Naive thymus-derived CD8-positive, alpha-beta T cell (primary cell): ENCODE measurements at places on chromosomes 7 and 10.

GRCh38 chr7:37604078-37604477 lies 79.5 kb upstream of the GPR141 start:
- DNase-seq, result no peak

- DNase-seq, result no peak
These were observed 23.2 kb upstream of the PHF14 start for GRCh38 chr7:10950494-10950893.

GRCh38 chr10:33114451-33114952 lies 156.5 kb upstream of the ITGB1 start:
- no peak for DNase-seq

- DNase-seq, result peak; percentile 71
These were observed at the start of gene NPM3 for GRCh38 chr10:101782811-101783735. TSS of gene NPM3 (minus strand) at chr10:101783446. CDS start at chr10:101783390, 56 bp downstream.

GRCh38 chr7:5610500-5611186 lies 170.8 kb downstream of the RNF216 start:
- no peak for DNase-seq

DNA sequence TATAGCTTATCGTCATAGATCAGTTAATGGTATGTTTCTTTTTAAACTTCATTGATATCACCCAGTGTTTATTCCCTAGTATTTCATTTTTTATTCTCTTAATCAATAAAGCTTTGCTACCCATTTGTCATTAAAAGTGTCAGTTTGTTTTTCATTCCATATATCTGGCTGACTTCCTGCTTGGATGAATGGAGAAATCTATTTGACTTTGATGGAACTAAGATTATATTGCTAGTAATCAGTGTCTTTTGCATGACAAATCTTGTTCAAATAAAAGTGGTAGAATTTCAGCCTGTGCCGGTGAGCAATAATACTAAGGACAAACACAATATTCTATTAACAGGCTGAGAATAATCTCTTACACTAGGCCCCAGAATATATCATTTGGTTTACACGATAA lies 203.3 kb downstream of the SEC23IP start:
- DNase-seq, result no peak

DNA sequence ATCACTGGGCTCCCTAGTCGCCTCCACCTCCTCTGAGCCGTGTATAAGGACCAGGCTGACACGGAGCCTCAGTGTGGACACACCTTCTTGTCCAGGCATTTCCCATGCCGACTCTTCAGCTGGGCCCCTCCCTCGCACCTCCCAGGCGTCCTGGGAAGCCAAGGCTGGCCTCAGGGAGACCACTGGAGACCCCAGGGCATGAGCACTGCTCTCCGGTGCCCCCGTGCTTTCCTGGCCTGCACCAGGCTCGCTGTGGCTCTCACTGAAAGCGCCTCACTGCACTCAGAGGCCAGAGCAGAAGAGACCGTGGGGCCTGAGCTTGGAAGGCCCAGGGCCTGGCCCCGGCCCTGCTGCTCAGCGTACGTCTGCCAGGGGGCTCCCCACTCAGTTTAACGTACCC lies 31.4 kb downstream of the LRRC27 start:
- no peak for DNase-seq

- DNase-seq, result peak; percentile 41
These were observed 993 bp upstream of the SND1 start for GRCh38 chr7:127650847-127651555.

GRCh38 chr7:79512261-79512660 lies 58.8 kb upstream of the MAGI2 start:
- no peak for DNase-seq

DNA sequence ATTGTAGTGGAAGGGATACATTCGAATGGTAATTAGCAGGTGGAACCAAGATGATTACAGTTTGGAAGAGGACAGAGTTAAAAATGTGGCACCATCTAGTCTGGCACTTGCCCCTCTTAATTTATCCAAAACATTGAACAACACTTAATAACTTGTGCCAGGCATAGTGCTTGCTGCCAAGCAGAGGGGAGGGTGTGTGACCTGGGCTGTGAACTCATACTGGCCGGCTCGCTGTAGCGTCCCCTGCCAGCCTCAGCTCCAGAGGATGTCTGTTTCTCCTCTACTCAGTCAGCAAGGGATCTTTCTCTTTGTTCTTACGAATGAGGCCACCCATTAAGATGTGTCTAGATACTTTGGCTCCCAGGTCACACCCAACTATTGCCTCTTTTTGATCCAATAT lies 179.4 kb upstream of the INHBA start:
- no peak for DNase-seq

DNA sequence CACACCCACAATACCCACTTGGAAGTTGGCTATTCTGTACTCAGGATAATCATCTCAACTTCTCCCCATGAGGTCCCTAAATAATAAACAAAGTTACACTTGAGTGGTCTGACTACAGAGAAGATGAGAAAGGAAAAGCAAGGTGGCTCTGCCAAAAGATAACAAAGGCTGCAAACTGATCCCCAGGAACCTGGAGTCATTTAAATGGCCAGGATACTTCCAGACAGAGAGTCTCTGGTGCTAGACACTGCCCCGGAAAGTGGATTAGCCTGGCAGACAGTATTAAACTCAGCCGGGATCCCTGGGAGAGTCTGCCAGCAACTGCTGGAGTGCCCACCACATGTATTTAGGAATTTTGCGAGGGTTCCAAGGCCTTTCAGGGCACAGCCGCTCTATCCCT lies 93.7 kb downstream of the DGKI start:
- no peak for DNase-seq

- no peak for DNase-seq
These were observed 22.5 kb upstream of the TIAL1 start for GRCh38 chr10:119619215-119619614.

DNA sequence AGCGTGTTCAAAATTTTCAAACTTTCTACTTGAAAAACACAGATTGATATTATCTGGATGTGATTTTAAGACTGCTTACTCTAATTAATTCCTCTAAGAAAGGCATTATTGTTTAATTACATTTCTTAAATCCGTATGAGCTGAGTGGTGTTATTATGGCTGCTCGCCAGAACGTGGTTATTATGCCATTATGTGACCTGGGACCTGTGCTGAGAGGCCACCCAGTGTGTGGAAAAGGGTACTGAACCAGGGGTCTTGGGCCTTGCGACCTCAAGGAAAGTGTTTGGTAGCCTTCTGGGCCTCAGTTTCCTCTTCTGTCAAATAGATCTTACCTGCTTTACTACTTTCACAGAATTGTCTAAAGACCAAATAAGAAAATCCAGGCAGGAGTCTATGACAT lies 15.4 kb downstream of the LGI1 start:
- no peak for DNase-seq

DNA sequence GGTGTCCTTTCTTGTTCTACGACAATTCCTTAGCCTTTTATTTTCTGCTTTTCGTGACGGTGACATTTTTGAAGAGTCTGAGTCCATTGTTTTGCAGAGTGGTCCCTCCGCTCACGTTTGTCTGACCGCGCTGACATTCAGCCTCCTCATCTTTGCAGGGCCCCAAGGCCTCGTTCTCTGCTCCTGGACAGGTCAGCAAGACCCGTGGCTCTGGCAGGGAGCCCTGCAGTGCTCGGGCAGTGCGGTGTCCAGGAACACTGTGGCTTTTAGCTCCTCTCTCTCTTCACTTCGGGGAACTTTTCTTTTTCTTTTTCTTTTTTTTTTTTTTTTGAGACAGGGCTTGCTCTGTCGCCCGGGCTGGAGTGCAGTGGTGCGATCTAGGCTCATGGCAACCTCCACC lies 142.5 kb downstream of the DNAJB6 start:
- DNase-seq, result no peak

GRCh38 chr10:58773944-58774343 lies 261.3 kb downstream of the BICC1 start:
- DNase-seq, result no peak

DNA sequence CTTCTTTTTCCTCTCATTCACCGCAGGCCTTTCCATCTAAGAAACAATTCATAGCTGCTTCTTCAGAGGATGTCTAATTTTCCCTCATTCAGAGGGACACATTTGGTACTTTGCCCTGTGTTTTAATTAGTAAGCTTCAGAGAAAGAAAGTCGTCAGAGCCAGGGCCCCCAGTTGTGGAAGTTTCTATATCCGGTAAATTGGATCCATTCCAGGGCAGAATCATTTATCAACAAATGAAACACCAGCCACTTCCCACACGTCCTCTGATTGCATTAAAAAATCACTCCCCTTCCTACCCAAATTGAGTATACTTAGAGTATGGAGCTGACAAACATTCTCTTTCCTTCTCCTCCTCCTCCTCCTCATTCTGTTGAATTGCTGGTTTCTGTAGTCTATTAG lies 205.8 kb upstream of the HDAC9 start:
- DNase-seq, result no peak

- no peak for DNase-seq
These were observed 677.5 kb upstream of the ZWINT start for GRCh38 chr10:57038531-57038930.

DNA sequence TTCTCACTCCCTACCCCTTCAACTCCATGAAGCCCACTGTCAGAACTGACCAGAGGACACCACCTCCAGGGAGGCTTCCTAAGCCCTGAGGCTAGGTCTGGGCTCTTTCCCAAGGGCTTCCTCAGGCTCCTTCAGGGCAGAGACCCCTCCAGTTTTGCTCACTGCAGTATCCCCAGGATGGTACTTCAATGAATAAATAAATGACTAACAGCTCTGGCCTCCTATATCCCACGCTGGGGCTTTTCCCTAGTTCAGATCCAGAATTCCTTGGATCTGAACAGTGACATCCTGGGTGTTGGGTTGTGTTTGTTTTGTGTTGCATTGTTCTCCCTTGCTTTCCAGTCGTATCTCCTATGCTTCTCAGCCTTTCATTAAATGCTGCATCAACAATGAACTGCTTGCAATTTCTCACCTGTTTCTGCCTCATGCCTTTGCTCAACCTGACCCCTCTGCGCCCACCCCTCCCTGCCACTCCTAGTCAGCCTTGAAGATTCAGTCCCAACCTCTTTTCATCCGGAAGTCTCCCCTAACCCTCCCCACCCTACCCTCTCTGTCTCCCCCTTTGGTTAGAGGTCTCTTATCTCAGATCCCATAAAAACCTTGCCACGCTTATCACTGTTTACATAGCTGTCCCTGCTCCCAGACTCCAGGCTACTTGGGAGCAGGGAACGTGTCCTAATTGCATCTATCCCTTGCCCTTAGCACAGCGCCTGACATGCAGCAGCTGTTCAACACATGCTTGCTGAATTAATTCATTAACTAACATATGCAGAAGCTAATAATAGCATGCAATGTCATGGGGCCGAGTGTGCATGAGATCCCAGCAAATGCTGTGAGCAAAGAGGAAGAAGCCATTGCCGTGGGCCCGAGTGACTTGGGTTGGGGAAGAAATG lies 41.7 kb downstream of the PPP1R3C start:
- no peak for DNase-seq

DNA sequence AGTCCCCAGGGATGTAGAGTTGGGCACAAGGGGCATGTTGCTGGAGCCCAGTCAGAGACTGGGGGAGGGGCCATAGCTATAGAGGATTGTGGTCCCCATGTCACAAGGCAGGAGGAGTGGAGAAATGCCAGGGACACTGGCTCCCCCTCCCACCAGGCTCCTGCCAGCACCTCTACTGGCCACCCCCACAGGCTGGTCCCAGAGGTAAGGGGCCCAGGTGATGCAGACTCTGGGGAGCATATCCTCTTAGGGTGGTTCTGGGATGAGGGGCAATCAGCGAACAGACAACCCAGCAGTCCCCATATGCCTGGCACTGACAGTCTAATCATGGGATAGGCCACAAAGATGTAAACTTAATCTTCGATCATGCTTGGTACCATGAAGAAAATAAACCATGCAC lies 21.2 kb downstream of the C10orf71 start:
- DNase-seq, result no peak

DNA sequence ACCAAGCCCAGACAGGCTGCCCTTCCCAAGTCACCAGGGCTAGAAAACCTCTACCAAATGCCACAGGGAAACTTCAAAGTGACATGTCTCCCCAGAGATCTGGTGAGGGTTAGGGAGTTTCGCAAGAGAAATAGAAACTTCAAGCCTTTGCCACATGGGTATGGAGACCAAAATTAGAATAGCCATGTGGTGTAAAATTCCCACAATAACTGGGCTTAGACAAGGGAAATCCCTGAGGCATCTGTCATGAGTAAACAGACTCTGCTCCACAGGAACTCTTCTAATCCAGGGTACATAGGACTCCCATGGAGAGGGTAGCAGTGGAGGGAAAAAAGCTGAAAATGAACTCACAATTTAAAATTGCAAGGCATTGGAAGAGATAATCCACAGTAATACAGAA lies 14.3 kb downstream of the ADAM12 start:
- no peak for DNase-seq

DNA sequence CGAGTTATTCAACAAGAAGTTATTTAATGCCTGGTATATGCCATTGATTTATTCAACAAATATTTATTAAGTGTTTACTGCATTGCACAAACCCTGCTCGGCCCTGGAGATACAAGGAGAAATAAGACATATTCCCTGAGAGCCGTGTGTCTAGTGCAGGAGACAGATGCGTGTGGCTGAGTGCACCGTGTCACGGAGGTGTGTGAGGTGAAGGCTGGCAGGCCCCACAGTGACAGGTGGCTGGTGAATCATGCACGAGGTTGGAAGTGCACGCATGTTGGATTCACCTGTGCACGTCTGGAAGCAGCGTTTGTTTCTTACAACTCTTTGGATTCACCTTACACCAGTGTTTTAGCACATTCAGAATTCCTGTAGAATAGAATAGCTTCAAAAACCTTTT lies 136.6 kb upstream of the SHH start:
- no peak for DNase-seq

- DNase-seq, result peak; percentile 24
These were observed 94.2 kb downstream of the NRBF2 start for GRCh38 chr10:63227207-63227895.

GRCh38 chr10:11475831-11476434 lies 135.5 kb downstream of the USP6NL start:
- DNase-seq, result no peak

DNA sequence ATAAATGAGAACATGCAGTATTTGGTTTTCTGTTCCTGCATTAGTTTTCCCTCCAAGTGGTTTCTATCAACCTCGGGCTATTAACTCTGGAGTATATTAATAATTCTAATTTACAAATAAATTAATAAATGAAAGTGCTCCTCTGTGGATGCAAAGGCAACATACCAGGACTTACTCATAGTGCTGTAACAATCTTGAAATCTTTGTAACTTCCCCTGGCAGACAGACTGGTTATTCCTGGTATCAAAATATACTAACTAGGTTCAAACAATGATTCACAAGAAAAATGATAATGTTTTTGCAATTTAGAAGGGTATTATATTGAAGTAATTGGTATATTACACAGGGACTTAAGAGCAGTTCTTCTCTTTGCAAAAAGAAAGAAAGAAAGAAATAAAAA lies 177.2 kb downstream of the FANK1 start:
- no peak for DNase-seq

- DNase-seq, result no peak
These were observed 5.2 kb downstream of the TAX1BP1 start for GRCh38 chr7:27745064-27745583.

GRCh38 chr10:97195706-97196222 lies 10.0 kb upstream of the SLIT1 start:
- no peak for DNase-seq

GRCh38 chr7:127776776-127777386 lies 124.9 kb downstream of the SND1 start:
- DNase-seq, result no peak

GRCh38 chr7:102889851-102890250 lies 22.9 kb upstream of the LRRC17 start:
- DNase-seq, result no peak

- no peak for DNase-seq
These were observed 115.2 kb upstream of the SFMBT2 start for GRCh38 chr10:7526017-7526400.

GRCh38 chr10:127579640-127580039 lies 30.5 kb downstream of the NPS start:
- DNase-seq, result no peak
